ENCODE measurements at places on chromosomes 3 and 15.

DNA sequence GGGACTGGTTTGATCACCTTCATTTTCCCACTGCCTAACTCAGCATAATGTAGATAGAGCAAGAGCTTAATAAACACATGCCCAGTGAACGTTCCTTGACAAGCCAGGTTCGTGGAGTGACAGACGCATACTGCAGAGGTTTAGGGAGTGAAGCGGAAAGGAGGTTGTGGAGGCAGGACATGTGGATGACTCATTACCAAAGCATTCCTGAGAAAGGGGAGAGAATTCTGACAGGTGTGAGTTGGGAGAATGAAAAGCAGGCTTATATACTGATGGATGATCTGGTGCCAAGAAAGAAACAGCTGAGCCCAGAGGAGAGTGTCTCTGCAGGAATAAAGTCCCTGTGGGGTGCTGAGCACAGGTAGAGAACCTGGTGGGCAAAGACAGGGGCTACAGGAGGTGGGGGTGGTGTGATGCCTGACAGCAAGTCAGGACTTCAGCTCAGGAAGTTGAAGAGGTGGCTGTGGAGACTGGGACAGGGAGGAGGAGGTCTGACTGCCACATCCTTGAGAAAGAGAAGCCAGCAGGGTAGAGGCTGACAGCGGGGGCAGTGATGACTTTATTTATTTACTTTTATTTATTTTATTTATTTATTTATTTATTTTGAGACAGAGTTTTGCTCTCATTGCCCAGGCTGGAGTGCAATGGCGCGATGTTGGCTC, 2.4 kb upstream of the RPL29 start:
- ATAC-seq = no peak

DNA sequence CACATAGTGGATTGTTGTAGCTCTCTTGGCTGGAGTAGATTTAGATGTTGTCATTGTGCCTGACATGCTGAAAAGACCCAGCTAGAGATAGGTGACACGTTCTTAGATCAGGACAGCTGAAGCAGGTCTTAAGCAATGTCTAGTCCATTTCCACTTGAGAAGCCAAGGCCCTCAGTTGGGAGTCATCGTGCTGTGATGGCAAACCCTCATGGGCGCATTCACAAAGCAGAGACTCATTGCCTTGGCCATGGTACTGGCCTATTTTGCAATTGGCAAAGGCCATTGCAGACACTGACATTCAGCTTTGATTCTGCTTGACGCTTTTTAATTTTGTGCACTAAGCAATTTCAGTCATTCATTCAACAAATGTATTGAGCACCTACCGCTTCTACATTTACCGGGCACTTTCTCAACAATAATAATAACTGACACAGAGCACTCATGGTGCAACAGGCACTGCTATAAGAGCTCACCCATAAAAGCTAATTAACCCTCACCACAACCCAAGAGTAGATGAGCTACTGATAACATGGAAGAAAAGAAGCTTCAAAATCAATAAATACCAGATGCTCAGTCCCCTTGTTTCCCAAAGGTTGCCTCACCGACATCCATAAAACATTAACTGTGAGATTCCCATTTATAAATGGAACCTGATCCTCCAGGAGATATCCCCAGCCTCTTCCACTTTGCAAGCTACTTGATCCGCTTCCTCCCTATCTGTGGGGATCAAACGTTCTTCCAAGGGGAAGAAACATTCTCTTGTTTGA, 200.1 kb downstream of the TLE3 start:
- no peak for ATAC-seq

DNA sequence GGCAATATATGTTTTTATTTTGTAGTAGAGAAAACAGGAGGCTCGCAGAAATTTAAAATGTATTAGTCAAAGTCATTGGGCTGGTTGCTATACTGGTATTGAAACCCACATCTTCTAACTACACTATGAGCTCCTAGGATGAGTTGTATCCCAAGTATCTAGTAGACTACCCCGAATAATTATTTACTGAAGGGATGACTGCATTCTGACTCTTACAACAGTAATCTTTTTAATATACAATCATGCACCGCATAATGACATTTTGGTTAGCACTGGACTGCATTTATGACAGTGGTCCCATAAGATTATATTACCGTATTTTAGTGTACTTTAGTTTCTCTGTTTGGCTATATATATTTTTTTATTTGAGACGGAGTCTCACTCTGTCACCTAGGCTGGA, 15.3 kb downstream of the PIGB start:
- ATAC-seq = no peak

GRCh38 chr3:10344147-10344943, 23.4 kb upstream of the SEC13 start:
- ATAC-seq = no peak

- no peak for ATAC-seq
Measured at GRCh38 chr15:83665480-83665879, 11.6 kb downstream of the ADAMTSL3 start.

DNA sequence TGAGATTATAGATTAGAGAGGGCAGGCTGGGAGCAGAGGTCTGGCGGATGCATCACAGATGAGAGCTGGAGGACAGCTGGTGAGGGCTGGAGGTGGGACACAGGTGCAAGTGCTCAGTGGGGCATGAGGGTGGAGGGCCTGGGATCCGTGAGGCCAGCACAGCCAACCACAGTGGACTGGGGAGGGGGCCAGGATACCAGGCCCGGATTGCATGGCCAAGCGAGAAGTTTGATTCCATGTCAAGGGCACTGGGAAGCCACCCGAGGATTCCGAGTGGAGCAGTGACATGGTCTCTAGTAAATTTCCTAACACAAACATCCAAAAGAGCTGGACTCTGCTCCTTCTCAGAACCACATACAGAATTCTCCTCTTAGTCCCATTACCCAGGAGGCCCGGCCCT, 44.0 kb upstream of the SLC41A3 start:
- no peak for ATAC-seq

DNA sequence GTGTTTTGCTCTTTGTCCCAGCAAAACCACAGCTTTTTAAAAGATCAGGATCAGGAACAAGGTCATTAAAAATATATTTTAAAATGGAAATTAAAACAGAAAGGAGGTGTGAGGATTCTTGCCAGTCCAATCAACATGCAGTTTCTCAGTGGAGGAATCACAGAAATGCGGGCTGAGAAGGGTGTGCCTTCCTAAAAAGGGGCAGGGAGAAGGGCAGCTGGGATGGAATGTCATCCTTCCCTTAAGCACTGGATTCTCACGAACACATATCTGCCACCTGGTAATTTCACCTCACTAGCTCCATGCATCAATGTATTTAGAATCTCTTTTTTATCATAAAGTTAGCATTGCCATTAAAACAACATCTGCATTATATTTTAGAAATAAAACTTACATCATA, 21.4 kb downstream of the ABI3BP start:
- ATAC-seq = no peak

DNA sequence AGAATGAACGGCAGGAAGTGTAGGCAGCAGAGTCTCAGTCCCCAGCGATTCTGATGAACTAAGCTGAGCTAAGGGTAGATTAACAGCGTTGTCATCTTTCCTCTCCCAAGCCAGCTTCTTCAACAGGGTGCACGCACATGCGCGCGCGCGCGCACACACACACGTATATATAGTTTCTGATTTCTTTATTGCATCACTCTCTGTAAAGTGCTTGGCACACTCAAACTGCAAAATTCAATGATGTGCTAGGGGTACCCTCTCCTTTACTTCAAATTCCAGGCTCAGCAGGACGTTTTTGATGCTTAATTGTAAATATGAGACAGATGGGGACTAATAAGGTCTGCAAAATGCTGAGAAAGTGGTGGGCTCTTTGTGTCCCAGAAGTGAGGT, 26.1 kb upstream of the VPS8 start:
- no peak for ATAC-seq
